T follicular helper cell (primary cell): ENCODE measurements at places on chromosomes 7 and 10.

- DNase-seq: no peak
Measured at GRCh38 chr10:62803724-62804355, 680 bp upstream of the ADO start.

DNA sequence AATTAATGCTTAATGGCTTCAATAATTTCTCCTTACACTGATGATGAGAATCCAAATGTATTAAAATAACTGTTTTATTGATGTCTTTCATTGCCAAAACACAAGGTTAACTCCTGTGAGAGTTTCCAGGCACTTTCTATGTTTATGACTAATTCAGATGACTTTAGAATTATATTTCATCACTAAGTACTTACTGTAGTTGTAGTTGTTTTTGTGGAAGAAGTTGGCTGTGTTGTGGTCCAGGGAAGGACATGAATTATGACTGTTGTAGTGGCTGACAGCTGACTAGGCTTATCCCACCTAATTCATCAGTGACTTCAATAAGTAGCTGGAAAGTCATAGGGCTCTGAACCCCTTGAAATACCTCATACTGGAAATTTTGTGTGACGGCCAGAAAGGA lies 254.8 kb downstream of the HGF start:
- DNase-seq: no peak

- no peak for DNase-seq
Measured at GRCh38 chr7:88224601-88225275, 4.9 kb upstream of the SRI start.

GRCh38 chr7:78018641-78019446 lies 220.3 kb downstream of the PHTF2 start:
- no peak for DNase-seq

DNA sequence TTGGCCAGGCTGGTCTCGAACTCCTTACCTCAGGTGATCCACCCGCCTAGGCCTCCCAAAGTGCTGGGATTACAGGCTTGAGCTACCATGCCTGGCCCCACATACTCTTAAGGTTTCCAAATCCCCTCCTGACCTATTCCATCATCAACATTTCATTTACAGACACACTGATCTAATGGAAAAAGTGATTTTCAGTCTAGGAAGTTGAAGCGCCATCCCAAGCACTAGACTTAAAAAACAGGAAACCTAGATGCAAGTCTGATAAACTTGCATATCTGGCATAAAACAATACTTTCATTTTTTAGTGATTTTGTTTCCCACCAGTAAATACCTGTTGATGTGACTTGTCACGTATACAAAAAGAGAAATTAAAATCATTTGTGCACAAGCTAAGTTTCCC lies 44.0 kb downstream of the DNMBP start:
- no peak for DNase-seq

DNA sequence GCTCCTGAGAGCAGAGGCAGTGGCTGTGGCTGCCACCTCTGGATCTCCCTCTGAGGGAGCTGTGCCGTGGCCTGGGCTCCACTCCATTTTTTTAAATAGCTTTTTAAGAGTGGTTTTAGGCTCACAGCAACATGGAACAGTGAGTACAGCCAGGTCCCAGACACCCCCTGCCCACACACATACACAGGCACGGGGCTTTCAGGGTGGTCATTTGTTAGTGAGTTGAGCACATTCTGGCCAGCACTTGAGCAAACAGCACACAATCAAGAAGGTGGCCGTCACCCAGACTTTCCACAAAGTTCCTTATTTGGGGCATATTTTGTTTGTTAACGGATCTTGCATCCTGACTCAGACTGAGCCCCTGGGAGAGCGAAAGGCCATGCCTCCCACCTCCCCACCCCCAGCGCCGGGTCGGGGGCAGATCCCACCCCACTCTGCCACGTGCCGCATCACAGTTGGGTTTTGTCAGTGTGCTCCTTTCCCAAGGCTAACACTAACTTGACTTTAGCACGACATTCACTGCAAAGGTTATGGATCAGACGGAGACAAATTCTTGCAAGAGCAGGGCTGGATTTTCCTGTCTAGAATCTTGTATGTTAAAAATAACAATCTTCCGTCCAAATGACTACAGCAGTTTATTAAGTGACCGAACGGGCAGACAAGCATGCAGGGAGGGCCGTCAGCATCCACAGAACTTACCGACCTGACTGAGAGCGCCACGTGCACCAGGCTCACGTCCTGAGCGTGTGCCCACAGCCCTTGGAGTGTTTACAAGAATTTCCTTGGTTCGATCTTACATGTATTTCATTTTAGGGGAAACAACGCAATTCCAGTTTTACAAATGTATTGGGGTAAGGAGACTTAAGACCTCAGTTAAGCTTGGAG lies 156.5 kb upstream of the NPS start:
- DNase-seq: no peak

DNA sequence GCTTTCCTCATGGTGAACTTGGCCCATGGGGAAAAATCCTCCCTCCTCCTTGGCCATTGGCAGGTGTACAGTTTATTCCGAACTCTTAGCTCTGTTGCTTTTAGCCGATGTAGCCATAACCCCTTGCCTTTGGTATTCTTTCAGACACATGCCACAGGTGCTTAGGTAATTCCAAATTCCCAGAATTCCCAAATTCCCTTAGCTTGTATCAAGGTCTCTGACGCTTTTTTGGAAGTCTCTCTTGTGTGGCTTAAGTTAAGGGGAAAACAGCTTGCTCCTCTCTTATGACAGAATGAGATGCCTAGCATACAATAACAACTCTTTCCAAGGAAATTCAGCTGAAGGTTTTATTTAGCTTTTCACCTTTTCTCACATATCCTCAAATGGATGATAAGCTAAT lies 68.0 kb downstream of the SUGCT start:
- DNase-seq: no peak

GRCh38 chr10:21299330-21299729 lies 226.2 kb downstream of the SKIDA1 start:
- no peak for DNase-seq

DNA sequence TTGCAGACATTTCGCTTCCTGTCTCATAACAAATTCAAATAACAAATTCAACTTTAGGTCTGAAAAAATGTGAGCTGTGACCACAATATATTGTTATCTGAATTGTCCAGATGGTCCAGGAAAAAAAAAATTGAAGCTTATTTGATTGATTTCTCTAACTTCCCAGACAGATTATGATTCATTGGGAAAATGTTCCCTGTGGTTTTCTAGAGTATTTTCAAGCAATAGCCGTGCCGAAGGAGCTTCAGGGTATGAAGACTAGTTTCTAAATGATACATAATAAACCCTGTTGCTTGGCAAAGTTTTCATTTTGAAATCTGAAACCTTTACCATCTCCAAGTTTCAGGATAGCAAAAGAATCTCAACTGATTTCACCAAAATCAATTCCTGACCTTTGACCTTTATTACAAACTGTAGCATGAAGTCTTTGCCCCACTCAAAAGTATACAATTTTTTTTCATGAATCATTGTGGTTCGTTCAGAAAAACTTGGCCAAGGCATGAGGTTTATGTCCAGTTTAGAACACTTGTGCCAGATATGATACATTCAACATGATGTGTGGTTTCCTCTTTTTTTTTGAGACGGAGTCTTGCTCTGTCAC lies 109.9 kb downstream of the JCAD start:
- no peak for DNase-seq

GRCh38 chr7:127598318-127598717 lies 4.8 kb downstream of the FSCN3 start:
- DNase-seq: no peak

DNA sequence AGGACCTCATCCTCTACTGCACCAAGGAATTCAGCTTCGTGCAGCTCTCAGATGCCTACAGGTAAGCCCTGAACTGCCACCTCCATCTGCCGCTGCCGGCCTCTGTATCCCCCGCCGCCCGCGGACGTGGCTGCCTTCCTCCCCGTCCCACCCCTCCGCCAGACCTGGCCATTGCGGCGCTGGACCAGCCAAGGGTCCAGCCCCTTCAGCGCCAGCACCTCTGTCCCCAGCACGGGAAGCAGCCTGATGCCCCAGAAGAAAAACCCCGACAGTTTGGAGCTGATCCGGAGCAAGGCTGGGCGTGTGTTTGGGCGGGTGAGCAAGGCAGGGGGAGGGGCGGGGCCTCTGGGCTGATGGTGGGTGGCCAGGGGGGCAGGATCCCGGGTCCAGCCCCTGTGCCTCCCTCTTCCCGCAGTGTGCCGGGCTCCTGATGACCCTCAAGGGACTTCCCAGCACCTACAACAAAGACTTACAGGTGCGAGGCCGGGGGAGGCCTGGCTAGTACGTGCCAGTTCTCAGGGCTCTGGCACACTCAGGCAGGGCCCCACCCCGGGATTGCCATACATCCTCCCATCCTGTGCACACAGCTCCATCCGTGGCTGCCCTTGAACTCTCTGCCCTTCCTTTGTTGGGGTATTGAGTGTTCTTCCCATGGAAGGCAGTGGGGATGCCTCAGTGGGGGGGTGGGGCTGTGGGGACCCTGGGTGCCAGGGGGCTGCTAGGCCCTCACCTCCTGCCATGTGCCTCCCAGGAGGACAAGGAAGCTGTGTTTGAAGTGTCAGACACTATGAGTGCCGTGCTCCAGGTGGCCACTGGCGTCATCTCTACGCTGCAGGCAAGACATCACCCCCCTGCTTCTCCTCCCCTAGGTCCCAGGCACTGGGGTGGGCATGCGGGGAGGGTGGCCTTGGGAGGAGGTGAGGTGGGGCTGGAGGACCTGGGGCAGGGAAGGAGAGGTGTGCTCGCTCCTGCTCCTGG lies 13.5 kb downstream of the ASL start:
- no peak for DNase-seq

DNA sequence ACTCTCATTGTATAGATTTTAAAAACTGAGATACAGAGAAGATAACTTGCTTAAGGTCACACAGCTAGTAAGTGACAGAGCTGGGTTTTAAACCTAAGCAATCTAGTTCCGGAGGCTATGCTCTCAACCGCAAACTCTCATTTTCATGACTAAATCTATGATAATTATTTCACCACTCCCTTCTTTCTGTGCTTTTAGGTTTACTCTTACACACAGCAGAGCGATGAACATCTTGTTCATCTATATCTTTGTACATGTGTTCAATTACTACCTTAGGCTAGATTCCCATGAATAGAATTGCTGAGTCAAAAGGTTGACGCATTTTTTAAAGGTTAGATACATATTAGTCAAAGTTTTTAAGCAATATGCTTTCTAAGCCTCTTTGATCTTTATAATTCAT lies 154.8 kb downstream of the CHN2 start:
- no peak for DNase-seq

GRCh38 chr10:113987805-113988204 lies 55.9 kb upstream of the ADRB1 start:
- no peak for DNase-seq

DNA sequence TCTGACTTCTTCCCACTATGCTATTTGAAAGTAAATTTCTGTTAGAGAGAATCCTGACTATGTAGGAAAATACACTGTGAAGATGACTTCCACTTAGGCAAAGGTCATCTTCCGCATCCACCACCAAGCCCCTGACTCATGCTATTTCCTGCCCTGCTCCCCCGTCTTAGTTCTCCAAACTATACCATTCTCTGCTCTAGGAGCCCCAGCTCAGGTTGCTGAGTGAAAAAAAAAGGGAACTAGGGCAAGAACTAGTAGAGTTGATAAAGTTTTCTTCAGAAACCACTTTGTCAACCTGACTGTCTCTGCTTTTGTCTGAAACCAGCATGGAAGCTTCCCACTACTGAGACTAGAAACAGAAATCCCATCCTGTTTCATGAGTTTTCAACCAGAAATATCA lies 96.9 kb downstream of the EVX1 start:
- no peak for DNase-seq

- DNase-seq: no peak
Measured at GRCh38 chr7:131948434-131949053, 392.1 kb upstream of the PODXL start.

GRCh38 chr10:23418051-23418681 lies 20.7 kb upstream of the OTUD1 start:
- no peak for DNase-seq

GRCh38 chr7:47968847-47969774 lies 10.3 kb downstream of the HUS1 start:
- peak; percentile 14 for DNase-seq

- DNase-seq: no peak
Measured at GRCh38 chr7:132430861-132431822, 145.1 kb downstream of the PLXNA4 start.

DNA sequence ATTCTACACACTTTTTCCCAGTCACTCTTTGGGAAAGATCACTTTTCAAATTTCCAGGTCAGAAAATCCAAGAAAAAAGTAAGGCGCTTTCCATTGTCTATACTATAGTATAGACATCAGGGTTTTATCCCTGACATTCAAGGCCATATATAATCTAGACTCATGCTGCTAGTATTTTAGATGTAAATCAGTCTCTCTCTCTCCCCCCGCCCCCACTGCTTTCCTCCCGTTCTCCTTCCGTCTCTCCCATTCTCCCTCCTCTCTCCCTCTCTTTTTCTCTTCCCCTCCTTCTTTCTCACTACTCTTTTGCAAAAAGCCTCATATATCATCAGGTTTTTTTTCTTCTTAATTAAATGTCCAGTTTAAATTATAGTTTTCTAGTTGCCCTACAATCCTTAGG lies 154.8 kb downstream of the PHF14 start:
- DNase-seq: no peak

- DNase-seq: no peak
Measured at GRCh38 chr7:7739204-7740036, 21.0 kb upstream of the RPA3 start.

DNA sequence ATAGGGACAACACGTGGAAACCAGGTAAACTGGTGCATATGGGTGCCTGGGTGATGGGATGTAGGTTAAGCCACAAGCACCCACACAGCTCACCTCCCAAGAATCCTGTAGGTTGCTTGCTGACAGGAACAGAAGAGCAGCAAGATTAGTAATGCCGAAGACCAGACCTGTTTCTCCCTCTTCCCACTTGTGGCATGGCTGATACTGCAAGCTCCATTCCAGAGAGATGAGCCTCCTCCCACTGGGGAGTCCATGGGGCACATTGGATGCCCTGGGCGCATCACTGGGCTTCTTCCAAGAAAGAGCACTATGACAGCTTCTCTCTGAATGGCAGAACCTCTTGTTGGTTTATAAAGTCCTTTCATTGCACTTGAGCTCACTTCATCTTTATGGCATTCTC lies 44.4 kb upstream of the LOXL4 start:
- DNase-seq: no peak

DNA sequence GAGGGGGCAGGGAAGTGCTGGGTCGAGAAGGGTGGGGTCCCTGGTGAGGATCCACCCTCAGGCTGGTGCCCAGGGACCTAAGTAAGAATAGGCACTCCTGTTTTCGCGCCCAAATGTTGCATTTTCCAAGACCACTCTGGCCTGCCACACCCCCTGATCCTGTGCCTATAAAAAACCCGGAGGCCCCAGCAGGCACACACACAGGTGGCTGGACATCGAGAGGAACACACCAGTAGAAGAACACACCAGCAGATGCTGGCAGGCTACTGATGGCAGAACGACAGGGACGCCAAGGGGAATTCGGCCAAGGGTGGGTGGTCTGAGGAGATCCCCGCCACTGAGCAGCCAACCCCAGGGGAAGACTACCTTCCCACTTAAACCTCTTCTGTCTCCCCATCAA lies 633.9 kb upstream of the POT1 start:
- no peak for DNase-seq

- DNase-seq: no peak
Measured at GRCh38 chr10:117275121-117275520, 34.2 kb downstream of the SLC18A2 start.

GRCh38 chr10:71128311-71128980 lies 83.9 kb upstream of the UNC5B start:
- no peak for DNase-seq

GRCh38 chr10:75472685-75473084 lies 41.3 kb downstream of the LRMDA start:
- DNase-seq: no peak

GRCh38 chr10:75250934-75251333 lies 15.2 kb upstream of the COMTD1 start:
- no peak for DNase-seq

GRCh38 chr7:77866786-77867536 lies 68.4 kb downstream of the PHTF2 start:
- DNase-seq: no peak
